ENCODE measurements at places on chromosomes 5 and 9.

DNA sequence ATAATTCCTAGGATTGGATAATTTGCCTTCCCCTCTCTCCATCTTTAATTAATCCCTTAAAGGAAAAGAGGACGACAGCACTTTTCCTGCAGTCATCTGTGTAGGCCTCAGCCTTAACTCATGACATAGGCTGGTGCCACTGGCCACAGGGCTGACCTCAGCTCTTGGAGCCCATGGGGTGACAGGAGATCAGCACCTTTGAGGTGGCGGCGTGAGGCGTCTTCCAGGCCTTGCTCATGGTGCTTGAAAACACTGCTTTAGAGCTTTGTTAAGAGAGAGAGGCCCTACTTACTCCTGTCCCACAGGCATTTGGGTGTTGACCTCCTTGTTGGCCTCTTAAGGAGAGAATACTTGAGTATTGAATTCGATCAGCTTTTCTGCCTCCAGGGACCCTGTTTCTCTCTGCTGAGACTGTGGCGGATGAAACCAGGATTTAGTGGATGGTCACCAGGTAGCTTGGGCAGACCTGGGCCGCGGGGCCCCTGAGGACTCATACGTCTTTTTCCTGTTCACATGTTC, 23.4 kb downstream of the TENT4A start:
- no peak overlapping the region for H3K4me3 ChIP-seq
- peak overlapping the region; percentile 36 for H3K27ac ChIP-seq
- peaks cover 38% of the 10 kb centered on the region for H3K4me1 ChIP-seq
- H3K27me3 ChIP-seq: no peaks in the 10 kb centered on the region
- H3K36me3 ChIP-seq: peaks cover 46% of the 10 kb centered on the region

GRCh38 chr5:107631805-107632362, 38.9 kb downstream of the EFNA5 start:
- H3K4me3 ChIP-seq: no peak overlapping the region
- H3K27me3 ChIP-seq: peaks cover 11% of the 10 kb centered on the region
- no peak for DNase-seq
- H3K27ac ChIP-seq: peak overlapping the region; percentile 3

- peak overlapping the region; percentile 100 for H3K27ac ChIP-seq
- peaks cover 40% of the 10 kb centered on the region for H3K4me1 ChIP-seq
These were observed 16.1 kb downstream of the GBGT1 start for GRCh38 chr9:133147412-133148198.

DNA sequence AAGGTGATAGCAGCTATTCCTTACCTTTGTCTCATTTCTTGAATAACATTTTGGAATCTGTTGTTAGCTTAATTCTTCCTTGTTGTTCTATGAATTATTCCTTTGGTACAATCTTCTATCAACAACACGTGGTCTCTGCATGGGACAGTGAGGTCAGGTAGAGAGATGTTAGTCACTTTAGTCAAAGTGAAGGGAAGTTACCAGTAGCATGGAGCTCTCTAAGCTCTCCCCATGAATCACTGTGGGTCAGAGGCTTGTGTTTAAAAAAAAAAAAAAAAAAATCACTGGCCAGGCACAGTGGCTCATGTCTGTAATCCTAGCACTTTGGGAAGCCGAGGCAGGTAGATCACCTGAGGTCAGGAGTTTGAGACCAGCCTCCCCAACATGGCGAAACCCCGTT, 116.0 kb downstream of the GOLPH3 start:
- no peak overlapping the region for H3K4me3 ChIP-seq
- no peaks in the 10 kb centered on the region for H3K36me3 ChIP-seq
- H3K4me1 ChIP-seq: no peaks in the 10 kb centered on the region
- H3K27ac ChIP-seq: no peak overlapping the region
- no peaks in the 10 kb centered on the region for H3K27me3 ChIP-seq

GRCh38 chr9:127140842-127141675, 18.6 kb upstream of the ANGPTL2 start:
- H3K27me3 ChIP-seq: no peaks in the 10 kb centered on the region
- no peaks in the 10 kb centered on the region for H3K4me1 ChIP-seq
- no peaks in the 10 kb centered on the region for H3K36me3 ChIP-seq
- DNase-seq: no peak
- H3K27ac ChIP-seq: no peak overlapping the region

DNA sequence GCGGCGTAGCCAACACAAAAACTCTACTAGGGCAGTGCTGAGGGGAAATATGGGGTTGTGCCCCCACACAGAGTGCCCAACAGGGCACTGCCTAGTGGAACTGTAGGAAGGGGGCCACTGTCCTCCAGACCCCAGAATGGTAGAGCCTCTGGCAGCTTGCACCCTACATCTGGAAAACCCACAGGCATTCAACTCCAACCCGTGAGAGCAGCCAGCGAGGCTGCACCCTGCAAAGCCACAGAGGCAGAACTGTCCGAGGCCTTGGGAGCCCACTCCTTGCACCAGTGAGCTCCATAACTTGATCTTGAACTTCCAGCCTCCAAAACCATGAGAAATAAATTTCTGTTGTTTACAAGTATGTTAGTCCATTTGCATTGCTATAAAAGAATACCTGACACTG, 27.7 kb downstream of the GRAMD2B start:
- peak overlapping the region; percentile 97 for H3K27ac ChIP-seq
- H3K27me3 ChIP-seq: no peaks in the 10 kb centered on the region
- H3K36me3 ChIP-seq: peaks cover 19% of the 10 kb centered on the region

GRCh38 chr5:98786191-98786853, 12.9 kb downstream of the RGMB start:
- H3K4me3 ChIP-seq: no peak overlapping the region
- H3K4me1 ChIP-seq: no peaks in the 10 kb centered on the region
- no peak for DNase-seq
- no peak overlapping the region for H3K27ac ChIP-seq

GRCh38 chr5:142973932-142974331, 203.8 kb downstream of the ARHGAP26 start:
- H3K4me3 ChIP-seq: peak overlapping the region; percentile 66
- no peaks in the 10 kb centered on the region for H3K27me3 ChIP-seq
- DNase-seq: no peak
- H3K36me3 ChIP-seq: no peaks in the 10 kb centered on the region
- peaks cover 68% of the 10 kb centered on the region for H3K4me1 ChIP-seq
- peak overlapping the region; percentile 76 for H3K27ac ChIP-seq

- H3K36me3 ChIP-seq: no peaks in the 10 kb centered on the region
- H3K4me1 ChIP-seq: no peaks in the 10 kb centered on the region
- H3K27ac ChIP-seq: no peak overlapping the region
- H3K27me3 ChIP-seq: no peaks in the 10 kb centered on the region
- no peak overlapping the region for H3K4me3 ChIP-seq
- no peak for DNase-seq
These were observed 114.6 kb downstream of the FAM170A start for GRCh38 chr5:119743927-119744326.

DNA sequence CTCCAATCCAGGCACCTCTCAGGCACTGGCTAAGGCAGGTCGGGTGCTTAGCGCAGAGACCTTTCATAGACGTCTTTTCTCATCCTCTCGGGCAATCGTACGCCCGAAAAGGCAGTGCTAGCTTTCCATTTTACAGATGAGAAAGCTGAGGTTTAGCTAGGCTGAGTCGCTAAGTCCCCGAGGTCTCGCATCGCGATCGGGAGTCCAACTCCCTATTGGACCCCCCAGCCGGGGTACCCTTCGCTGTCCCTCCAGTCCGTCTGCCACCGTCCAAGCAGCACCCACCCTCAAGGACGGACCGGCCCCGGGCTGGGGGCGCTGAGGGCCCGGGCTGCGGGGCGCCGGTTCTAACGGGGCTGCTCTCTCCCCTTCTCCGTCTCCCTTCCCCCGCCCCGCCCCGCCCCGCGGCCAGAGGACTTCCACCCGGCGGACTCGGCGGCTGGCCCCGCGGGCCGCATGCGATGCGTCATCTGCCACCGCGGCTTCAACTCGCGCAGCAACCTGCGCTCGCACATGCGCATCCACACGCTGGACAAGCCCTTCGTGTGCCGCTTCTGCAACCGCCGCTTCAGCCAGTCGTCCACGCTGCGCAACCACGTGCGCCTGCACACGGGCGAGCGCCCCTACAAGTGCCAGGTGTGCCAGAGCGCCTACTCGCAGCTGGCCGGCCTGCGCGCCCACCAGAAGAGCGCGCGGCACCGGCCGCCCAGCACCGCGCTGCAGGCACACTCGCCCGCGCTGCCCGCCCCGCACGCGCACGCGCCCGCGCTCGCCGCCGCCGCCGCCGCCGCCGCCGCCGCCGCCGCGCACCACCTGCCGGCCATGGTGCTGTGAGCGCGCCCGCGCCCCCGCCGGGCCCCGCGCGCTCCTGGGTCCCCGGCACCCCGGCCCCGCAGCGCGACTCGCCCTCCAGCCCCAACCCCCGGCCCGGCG, 12.5 kb upstream of the EXOSC2 start:
- peaks cover 6% of the 10 kb centered on the region for H3K36me3 ChIP-seq
- DNase-seq: peak; percentile 40
- peaks cover 3% of the 10 kb centered on the region for H3K4me1 ChIP-seq
- H3K4me3 ChIP-seq: peak overlapping the region; percentile 99
- H3K27me3 ChIP-seq: peaks cover 19% of the 10 kb centered on the region

DNA sequence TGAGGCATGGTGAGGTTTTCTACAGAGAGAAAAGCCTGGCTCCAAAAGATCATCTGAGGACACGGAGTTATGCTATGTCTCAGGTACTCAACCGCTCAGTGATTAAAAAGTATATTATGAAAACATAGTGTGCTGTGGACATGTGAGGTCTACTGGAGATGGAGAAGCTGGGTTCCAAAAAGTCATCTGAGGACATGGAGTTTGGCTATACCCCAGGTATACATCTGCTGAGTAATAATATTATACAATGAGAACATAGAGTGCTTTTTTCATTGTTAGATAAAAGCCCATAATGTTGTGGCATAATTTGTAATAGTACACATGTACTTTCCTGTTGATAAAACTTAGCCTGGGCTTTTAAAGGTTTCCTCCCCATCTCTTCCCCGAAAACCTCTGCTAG, 70.7 kb upstream of the SHISAL2B start:
- H3K27me3 ChIP-seq: peaks cover 39% of the 10 kb centered on the region
- H3K4me3 ChIP-seq: no peak overlapping the region
- no peak for DNase-seq
- H3K36me3 ChIP-seq: no peaks in the 10 kb centered on the region

DNA sequence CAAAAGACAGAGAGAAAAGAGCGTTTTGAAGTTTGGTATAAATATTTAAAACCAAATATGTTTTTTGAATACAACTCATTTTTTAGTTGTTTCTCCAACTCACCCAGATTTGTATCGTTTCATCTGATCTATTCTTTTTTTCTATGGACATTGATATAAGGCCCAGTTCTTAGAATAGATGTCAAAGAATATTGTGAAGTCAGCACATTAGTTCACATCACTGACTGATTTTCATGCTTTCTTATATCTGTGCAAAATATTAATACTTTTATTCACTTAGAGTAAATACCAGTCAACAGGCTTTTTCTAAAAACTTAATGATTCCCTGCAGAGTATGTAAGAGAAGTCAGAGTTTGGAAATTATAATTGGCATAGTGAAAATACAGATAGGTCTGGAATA, 254.4 kb upstream of the PTPRD start:
- H3K27me3 ChIP-seq: no peaks in the 10 kb centered on the region
- no peaks in the 10 kb centered on the region for H3K4me1 ChIP-seq
- H3K27ac ChIP-seq: no peak overlapping the region
- DNase-seq: no peak
- H3K4me3 ChIP-seq: no peak overlapping the region

- peaks cover 43% of the 10 kb centered on the region for H3K27me3 ChIP-seq
- no peaks in the 10 kb centered on the region for H3K4me1 ChIP-seq
- no peak overlapping the region for H3K27ac ChIP-seq
- no peak for DNase-seq
- H3K4me3 ChIP-seq: no peak overlapping the region
These were observed 117.0 kb downstream of the CSNK1G3 start for GRCh38 chr5:123628860-123629544.

- H3K4me1 ChIP-seq: no peaks in the 10 kb centered on the region
- H3K36me3 ChIP-seq: no peaks in the 10 kb centered on the region
- no peak overlapping the region for H3K27ac ChIP-seq
- DNase-seq: no peak
These were observed 371.0 kb downstream of the PRELID2 start for GRCh38 chr5:145464171-145464570.

DNA sequence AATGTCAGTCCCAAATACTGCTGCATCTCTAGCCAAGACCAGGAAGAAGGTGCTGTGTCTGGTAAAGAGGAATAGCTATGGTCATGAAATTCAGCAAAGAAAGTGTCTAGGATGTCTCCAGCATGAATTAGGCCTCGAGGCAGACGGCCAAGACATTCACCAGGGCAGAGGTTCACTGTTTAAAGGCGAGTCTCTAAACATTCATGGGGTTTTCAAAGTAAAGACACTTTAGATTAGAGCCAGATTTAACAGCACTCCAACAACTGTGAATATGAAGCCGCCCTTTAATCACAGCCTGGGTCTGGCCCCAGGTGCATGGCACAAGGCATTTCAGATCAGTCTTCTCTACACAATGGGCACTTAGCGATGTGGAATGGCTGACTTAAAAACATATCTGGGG, 95.0 kb downstream of the ANKH start:
- peak overlapping the region; percentile 73 for H3K27ac ChIP-seq
- no peak overlapping the region for H3K4me3 ChIP-seq
- H3K27me3 ChIP-seq: no peaks in the 10 kb centered on the region

DNA sequence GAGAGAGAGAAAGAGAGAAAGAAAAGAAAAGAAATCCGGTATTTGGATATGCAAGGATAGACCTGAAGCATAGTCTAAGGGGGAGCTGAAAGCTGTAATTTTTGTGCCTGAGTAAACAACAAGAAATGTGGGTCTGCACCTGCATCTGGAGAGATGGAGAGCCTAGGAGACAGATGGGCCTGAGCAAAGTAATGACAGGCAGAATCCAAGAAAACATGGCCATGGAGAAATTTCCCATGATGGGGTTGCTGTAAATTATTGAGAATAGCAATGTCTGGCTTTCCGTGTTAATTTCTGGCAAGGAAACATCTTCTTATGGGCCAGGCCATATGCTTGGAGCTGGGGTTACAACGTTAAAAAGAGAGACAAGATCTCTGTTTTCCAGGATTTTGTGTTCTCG, 40.2 kb downstream of the YIPF5 start:
- DNase-seq: no peak
- no peak overlapping the region for H3K4me3 ChIP-seq
- H3K4me1 ChIP-seq: no peaks in the 10 kb centered on the region
- peaks cover 12% of the 10 kb centered on the region for H3K27me3 ChIP-seq
- no peaks in the 10 kb centered on the region for H3K36me3 ChIP-seq

GRCh38 chr5:9361835-9362234, 184.0 kb downstream of the SEMA5A start:
- H3K4me3 ChIP-seq: no peak overlapping the region
- H3K27me3 ChIP-seq: no peaks in the 10 kb centered on the region
- no peak for DNase-seq
- H3K36me3 ChIP-seq: no peaks in the 10 kb centered on the region

GRCh38 chr5:7850395-7851239, at the start of gene CFAP90:
Gene CFAP90, minus strand, starts transcription at chr5:7851133. Its CDS starts 112 bp downstream, at chr5:7851021.
- H3K4me3 ChIP-seq: peak within 1 kb of the TSS; percentile 85
- peak within 1 kb of the TSS; percentile 49 for H3K27ac ChIP-seq
- H3K36me3 ChIP-seq: no peaks in the 10 kb centered on the region
- DNase-seq: no peak
- H3K27me3 ChIP-seq: peaks cover 5% of the 10 kb centered on the region
- peaks cover 9% of the 10 kb centered on the region for H3K4me1 ChIP-seq

- no peaks in the 10 kb centered on the region for H3K36me3 ChIP-seq
- DNase-seq: no peak
- no peaks in the 10 kb centered on the region for H3K4me1 ChIP-seq
These were observed 41.1 kb downstream of the ISOC1 start for GRCh38 chr5:129135633-129136032.

- DNase-seq: no peak
- H3K27ac ChIP-seq: no peak overlapping the region
- no peak overlapping the region for H3K4me3 ChIP-seq
- H3K27me3 ChIP-seq: no peaks in the 10 kb centered on the region
- H3K36me3 ChIP-seq: no peaks in the 10 kb centered on the region
These were observed 184.6 kb downstream of the ACTL7B start for GRCh38 chr9:108671176-108671575.

All from effector memory CD8-positive, alpha-beta T cell (primary cell).